Panc1 (cell line): ENCODE measurements at places on chromosomes 16 and 17. TPM values are rescaled to one million over a fixed set of nuclear protein-coding genes. Genes with fewer than 3 reads are reported as not detected.

GRCh38 chr17:4845118-4845517 lies 12.0 kb downstream of the MINK1 start:
- no peak overlapping the region for H3K4me3 ChIP-seq
- H3K27me3 ChIP-seq, result no peaks in the 10 kb centered on the region
- no peaks in the 10 kb centered on the region for H3K36me3 ChIP-seq
- no peak for DNase-seq
- H3K4me1 ChIP-seq, result peaks cover 2% of the 10 kb centered on the region

DNA sequence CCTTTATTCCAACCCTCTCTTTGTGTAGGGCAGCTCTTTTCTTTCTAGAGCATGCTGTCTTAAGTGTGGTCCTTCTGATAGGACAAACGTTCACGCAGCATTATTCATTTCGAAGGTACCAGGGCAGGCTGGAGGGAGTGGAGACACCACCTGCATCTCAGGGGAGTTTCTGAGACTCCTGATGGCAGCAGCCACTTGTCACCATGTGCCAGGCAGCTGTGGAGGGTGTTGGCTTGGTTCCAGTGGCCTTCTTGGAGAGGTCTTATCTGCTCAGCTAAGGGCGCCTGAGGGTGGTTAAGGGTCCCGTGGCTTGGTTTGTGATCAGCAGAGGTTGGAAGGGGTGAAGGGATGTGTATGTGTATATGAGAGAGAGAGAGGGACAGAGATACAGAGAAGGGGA lies 257.1 kb upstream of the EEF2KMT start:
- H3K27me3 ChIP-seq, result peaks cover 3% of the 10 kb centered on the region; the same call in 1 of the 2 replicates
- no peak overlapping the region for H3K27ac ChIP-seq
- H3K36me3 ChIP-seq, result no peaks in the 10 kb centered on the region
- no peak overlapping the region for H3K4me3 ChIP-seq

- no peaks in the 10 kb centered on the region for H3K4me1 ChIP-seq
- no peak overlapping the region for H3K27ac ChIP-seq
- no peak for DNase-seq
- no peak overlapping the region for H3K4me3 ChIP-seq
- no peaks in the 10 kb centered on the region; the same call in 1 of the 2 replicates for H3K36me3 ChIP-seq
- no peaks in the 10 kb centered on the region for H3K27me3 ChIP-seq
Observed at GRCh38 chr17:21538615-21539014, 153.7 kb upstream of the KCNJ18 start.

DNA sequence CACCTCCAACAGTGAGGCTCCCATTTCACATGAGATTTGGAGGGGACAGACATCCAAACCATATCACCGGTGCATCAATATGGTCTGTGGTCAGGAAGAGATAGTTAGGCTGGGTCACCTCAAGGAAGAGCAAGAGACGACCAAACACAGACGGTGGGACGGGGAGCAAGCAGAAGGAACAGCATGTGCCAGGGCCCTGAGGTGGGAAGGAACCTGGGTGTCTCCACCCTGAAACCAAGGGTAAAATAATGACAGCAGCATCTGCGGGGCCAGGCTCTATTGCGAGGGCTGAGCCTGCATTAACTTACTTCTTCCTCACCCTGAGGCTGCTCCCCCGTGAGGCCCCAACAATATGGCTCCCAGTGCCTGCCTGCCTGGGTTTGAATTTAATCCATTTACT lies 8.9 kb upstream of the PRSS21 start:
- no peak overlapping the region for H3K4me3 ChIP-seq
- no peaks in the 10 kb centered on the region for H3K36me3 ChIP-seq
- DNase-seq, result no peak
- H3K4me1 ChIP-seq, result peaks cover 9% of the 10 kb centered on the region

- H3K27me3 ChIP-seq, result no peaks in the 10 kb centered on the region
- H3K4me3 ChIP-seq, result no peak overlapping the region
- DNase-seq, result no peak
- no peaks in the 10 kb centered on the region for H3K4me1 ChIP-seq
Observed at GRCh38 chr16:15694499-15694898, 44.5 kb downstream of the NDE1 start.

- DNase-seq, result no peak
- H3K27me3 ChIP-seq, result no peaks in the 10 kb centered on the region
- H3K36me3 ChIP-seq, result no peaks in the 10 kb centered on the region
Observed at GRCh38 chr16:78462288-78463208, 363.1 kb downstream of the WWOX start.

ZACN gene
- not detected for total RNA-seq

WSB1 gene
- total RNA-seq, result 114 TPM

DHX58 gene
- total RNA-seq, result 9.7 TPM

DNA sequence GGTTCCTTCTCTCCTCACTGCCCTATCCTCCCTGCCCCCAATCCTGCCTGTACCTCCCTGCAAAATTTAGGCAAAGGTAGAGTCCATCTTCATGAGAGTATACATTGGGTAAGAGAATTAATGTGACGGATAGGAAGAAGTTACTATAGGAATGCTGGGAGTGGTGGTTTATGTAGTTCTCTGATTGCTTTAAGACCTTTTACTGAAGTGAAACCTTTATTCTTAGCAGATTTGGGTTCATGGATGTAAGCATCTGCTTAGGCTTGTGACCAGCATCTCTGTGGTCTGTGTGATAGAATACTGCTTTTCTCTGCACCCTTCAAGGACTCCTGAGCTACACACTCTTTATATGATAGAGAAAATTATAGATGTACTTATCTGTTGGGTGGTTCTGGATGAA lies 127.3 kb downstream of the PRKCA start:
- peaks cover 22% of the 10 kb centered on the region for H3K4me1 ChIP-seq
- no peaks in the 10 kb centered on the region for H3K27me3 ChIP-seq
- H3K27ac ChIP-seq, result no peak overlapping the region
- no peak overlapping the region for H3K4me3 ChIP-seq
- no peak for DNase-seq
- H3K36me3 ChIP-seq, result no peaks in the 10 kb centered on the region

- H3K27ac ChIP-seq, result no peak overlapping the region
- no peak overlapping the region for H3K4me3 ChIP-seq
- H3K4me1 ChIP-seq, result no peaks in the 10 kb centered on the region
- no peaks in the 10 kb centered on the region for H3K27me3 ChIP-seq
Observed at GRCh38 chr17:57563958-57564357, 181.1 kb downstream of the CCDC182 start.

GRCh38 chr16:1310832-1311200 lies 1.4 kb downstream of the UBE2I start:
- peaks cover 14% of the 10 kb centered on the region for H3K36me3 ChIP-seq
- no peaks in the 10 kb centered on the region for H3K27me3 ChIP-seq
- DNase-seq, result no peak
- H3K27ac ChIP-seq, result peak overlapping the region; percentile 93
- peak overlapping the region; percentile 99 for H3K4me3 ChIP-seq

- H3K4me3 ChIP-seq, result no peak overlapping the region
- H3K36me3 ChIP-seq, result no peaks in the 10 kb centered on the region
- H3K4me1 ChIP-seq, result no peaks in the 10 kb centered on the region
- H3K27ac ChIP-seq, result no peak overlapping the region
- no peak for DNase-seq
- no peaks in the 10 kb centered on the region for H3K27me3 ChIP-seq
Observed at GRCh38 chr16:13306161-13306995, 405.0 kb downstream of the SHISA9 start.

NPIPA5 gene
- 0.26 TPM for total RNA-seq

NTN3 gene
- 3.2 TPM for total RNA-seq

DNA sequence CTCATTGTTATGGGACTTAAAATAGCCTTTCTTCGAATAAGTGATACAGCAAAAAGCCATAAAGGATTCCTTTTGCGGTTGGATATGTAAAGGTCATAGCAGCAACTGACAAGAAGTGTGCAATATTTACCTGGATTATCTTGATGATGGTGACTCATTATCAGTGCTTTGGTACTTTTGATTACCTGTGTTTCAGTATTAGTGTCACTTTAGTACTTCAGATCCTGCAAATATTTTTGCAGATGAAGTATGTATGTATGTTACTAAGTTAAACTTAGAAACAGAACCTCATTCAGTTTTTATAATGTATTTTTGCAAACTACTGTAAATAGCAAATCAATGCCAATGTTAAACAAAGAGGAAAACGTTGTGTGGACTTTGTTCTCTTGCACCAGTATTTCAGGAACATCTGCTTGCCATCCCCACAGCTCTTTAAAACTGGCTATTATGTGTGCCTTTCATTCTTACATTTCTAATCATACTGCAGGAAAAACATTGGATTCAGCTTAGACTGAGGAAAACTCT lies 10.5 kb downstream of the CNEP1R1 start:
- DNase-seq, result no peak
- H3K27ac ChIP-seq, result no peak overlapping the region
- no peaks in the 10 kb centered on the region for H3K27me3 ChIP-seq
- H3K4me3 ChIP-seq, result no peak overlapping the region
- no peaks in the 10 kb centered on the region for H3K4me1 ChIP-seq

GRCh38 chr17:49557312-49558024 lies 18.2 kb upstream of the NXPH3 start:
- H3K36me3 ChIP-seq, result no peaks in the 10 kb centered on the region
- H3K27ac ChIP-seq, result no peak overlapping the region
- no peak overlapping the region for H3K4me3 ChIP-seq
- no peak for DNase-seq

GRCh38 chr17:79089720-79090442 lies 15.3 kb downstream of the ENGASE start:
- H3K36me3 ChIP-seq, result no peaks in the 10 kb centered on the region
- DNase-seq, result no peak
- H3K4me1 ChIP-seq, result no peaks in the 10 kb centered on the region

DNA sequence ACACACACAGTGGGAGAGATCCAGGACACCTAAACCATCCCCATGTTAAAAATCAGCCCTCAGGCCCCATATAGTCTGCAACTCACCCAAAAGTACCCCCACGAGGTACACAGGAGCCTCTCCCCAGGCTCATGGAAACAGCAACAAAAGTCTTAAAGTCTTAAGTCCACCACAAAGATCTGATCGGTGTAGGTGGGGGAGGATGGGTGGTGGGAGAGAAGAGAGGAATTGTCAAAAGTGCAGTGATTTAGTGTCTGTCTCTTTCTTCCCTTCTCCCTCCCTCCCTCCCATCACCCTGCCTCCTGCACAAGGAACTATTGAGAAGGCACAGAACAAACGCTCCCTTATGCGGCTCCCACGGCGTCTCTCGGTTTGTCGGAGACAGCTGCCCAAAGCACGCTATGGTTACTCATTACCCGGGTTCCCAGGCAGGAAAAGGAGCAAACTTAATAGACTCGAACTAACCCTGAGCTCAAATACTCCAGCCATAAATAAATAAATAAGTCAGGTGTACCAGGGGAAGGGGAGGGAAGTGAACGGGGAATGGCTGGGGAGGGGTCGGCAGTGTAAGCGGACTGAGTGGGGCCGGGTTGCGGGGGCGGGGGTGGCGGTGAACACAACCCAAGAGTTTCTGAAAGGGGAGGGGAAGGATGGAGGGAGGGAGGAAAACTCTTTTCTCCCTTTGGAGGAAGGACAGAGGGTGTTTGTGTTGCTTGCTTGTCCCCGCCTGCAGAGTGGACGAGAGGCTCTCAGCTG lies 477.4 kb downstream of the SLC39A11 start:
- no peaks in the 10 kb centered on the region for H3K27me3 ChIP-seq
- H3K4me3 ChIP-seq, result peak overlapping the region; percentile 10; the same call in 1 of the 2 replicates
- DNase-seq, result no peak
- peaks cover 50% of the 10 kb centered on the region for H3K4me1 ChIP-seq
- peak overlapping the region; percentile 72 for H3K27ac ChIP-seq

CLEC18A gene
- 0.46 TPM for total RNA-seq

- H3K4me1 ChIP-seq, result peaks cover 4% of the 10 kb centered on the region; the same call in 1 of the 2 replicates
- H3K27ac ChIP-seq, result no peak within 1 kb of the TSS
- DNase-seq, result no peak
- H3K4me3 ChIP-seq, result peak within 1 kb of the TSS; percentile 50
- H3K27me3 ChIP-seq, result peaks cover 18% of the 10 kb centered on the region
- H3K36me3 ChIP-seq, result peaks cover 5% of the 10 kb centered on the region; the same call in 1 of the 2 replicates
Observed at GRCh38 chr17:74924250-74924948, at the start of gene OTOP2. Gene OTOP2, plus strand, starts transcription at chr17:74924273. Its CDS starts 360 bp downstream, at chr17:74924633.

KCNJ12 gene
- total RNA-seq, result 2.7 TPM

- H3K27me3 ChIP-seq, result no peaks in the 10 kb centered on the region
- peaks cover 66% of the 10 kb centered on the region for H3K4me1 ChIP-seq
- H3K4me3 ChIP-seq, result no peak overlapping the region
- no peak for DNase-seq
- 0 out of 2 replicates have a peak, but pooled peaks cover 4% of the 10 kb centered on the region for H3K36me3 ChIP-seq
Observed at GRCh38 chr17:77471984-77472461, 331.3 kb downstream of the SEC14L1 start.

DNA sequence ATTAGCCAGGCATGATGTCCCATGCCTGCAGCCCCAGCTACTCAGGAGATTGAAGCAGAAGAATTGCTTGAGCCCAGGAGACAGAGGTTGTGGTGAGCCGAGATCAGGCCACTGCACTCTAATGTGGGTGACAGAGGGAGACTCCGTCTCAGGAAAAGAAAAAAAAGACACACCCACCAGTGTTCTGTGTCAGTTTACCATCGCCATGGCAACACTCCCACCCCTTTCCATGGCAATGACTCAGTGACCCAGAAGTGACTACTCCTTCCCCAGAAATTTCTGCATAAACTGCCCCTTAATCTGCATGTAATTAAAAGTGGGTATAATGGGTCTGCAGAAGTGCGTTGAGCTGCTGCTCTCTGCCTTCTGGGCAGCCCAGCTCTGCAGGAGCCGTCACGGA lies 4.0 kb upstream of the ZC3H18 start:
- peaks cover 5% of the 10 kb centered on the region for H3K4me1 ChIP-seq
- H3K4me3 ChIP-seq, result no peak overlapping the region
- DNase-seq, result no peak
- H3K27me3 ChIP-seq, result no peaks in the 10 kb centered on the region
- peaks cover 6% of the 10 kb centered on the region; the same call in 1 of the 2 replicates for H3K36me3 ChIP-seq

DNA sequence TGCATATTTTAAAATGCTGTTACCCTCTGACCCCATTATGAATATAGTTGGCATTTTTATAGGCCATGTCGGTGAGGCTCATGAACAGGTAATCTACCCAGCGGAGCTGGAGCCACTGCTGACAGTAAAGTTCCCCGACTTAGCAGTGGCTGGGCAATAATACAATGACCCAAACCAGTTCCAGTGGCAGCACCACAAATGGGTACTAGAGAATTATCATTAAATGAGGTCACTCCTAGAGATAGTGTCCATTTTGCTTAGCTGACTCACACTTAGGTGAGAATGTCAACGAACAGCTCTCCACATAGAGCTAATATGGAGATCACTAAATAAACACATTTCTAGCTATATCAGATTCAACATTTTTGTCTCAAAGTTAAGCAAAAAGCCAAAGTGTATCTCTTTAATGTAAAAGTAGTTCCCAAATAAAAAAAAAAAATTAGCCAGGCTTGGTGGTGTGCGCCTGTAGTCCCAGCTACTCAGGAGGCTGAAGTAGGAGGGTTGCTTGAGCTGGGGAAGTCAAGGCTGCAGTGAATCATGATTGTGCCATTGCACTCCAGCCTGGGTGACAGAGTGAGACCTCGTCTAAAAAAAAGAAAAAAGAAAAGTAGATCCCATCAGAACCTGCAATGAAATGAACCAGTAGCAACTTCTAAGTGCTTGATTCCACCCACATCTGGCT lies 7.4 kb downstream of the MYO1D start:
- peaks cover 29% of the 10 kb centered on the region for H3K27me3 ChIP-seq
- DNase-seq, result no peak
- no peaks in the 10 kb centered on the region for H3K4me1 ChIP-seq
- H3K36me3 ChIP-seq, result no peaks in the 10 kb centered on the region
- no peak overlapping the region for H3K4me3 ChIP-seq
